ENCODE measurements at places on chromosomes 6 and 20. TPM values are rescaled to one million over a fixed set of nuclear protein-coding genes. Genes with fewer than 3 reads are reported as not detected.

GRCh38 chr6:37954791-37955190 lies 135.3 kb downstream of the ZFAND3 start:
- DNase-seq, result no peak

- DNase-seq, result no peak
These were observed 2.3 kb upstream of the TOMM34 start for GRCh38 chr20:44962483-44962882.

DNA sequence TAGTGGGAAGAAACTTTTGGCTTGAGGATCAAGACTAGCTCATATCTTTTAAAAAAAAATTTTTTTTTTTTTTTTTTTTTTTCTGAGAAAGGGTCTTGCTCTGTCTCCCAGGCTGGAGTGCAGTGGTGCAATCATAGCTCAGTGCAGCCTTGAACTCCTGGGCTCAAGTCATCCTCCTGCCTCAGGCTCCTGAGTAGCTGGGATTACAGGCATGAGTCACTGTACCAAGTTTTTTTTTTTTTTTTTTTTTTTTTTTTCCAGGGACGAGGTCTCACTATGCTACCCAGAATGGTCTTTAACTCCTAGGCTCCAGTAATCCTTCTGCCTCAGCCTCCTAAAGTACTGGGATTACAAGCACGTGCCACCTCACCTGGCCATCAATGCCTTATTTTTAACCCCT lies 27.9 kb downstream of the GCLC start:
- DNase-seq, result no peak

GRCh38 chr20:830011-830521 lies 3.4 kb upstream of the FAM110A start:
- no peak for DNase-seq

The DUSP15 gene
- 4.0 TPM for total RNA-seq

The SLC35D3 gene
- total RNA-seq, result not detected

DNA sequence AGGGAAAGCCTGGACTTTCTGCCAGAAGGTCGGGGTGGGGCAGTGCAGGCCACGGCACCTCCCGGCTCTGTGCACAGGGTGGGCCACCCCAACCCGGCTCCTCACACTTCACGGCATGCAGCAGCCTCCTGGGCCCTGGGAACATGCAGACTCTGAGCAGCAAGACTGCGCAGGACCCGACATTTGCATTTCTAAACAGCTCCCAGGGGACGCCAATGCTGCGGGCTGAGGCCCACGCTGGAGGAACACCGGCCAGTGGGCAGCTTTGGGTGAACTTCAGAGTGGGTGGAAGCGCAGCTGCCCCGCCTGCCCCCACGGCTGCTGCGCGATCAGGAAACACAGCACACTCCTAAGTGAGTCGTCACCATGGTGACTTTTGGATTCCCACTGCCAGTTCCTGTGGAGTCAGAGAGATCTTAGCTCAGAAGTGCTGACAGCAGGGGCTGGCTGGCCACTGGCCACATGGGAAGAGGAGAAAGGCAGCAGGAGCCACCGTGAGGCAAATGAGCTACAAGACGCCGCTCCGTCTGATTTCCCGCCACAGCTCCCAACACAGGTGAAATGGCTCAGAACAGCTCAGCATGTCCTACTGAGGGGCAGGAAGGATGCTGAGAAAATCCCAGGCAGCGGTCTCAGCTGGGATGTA lies 52.1 kb downstream of the RNASET2 start:
- DNase-seq, result no peak

The MRPS10 gene
- total RNA-seq, result 63.0 TPM

DNA sequence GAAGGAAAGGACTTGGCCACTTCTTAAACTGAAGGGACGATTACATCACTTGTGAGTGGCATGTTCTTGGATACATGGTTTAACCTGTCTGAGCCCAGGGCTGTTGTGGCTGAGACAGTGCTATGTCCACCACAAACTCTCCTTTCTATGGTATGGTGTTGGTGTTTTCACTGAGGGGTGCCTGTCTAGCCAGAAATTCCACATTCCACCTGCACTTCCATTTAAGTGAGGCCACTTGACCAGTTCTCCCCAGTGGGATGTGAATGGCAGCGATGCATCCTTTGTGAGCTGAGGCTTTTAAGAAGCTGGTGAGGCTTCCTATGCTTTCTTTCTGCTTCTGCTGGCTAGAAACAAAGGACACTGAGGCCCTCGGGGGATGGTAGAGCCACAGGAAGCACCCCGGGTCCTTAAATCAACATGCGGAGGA lies 151.4 kb upstream of the CHD6 start:
- no peak for DNase-seq

- DNase-seq, result no peak
These were observed 672.7 kb downstream of the CD109 start for GRCh38 chr6:74368746-74369145.

The CCN2 gene
- 14.3 TPM for total RNA-seq

DNA sequence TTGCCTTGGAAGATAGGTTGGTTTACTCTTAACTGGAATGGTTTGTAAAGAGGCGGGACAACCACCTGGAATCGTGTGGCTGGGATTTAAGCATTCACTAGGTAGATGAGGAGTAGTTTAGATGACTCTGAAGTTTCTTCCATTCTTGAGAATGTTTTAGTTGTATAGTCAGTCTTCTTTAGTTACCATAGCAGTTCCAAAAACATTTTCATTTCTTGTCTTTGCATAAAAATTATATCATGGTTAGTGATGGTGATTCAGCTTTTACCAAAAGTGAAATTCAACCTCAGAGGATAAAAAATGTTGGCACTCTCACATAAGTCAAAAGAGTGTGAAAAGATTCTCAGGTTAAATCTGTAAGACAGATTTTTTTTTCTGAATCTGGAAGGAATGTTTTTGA lies 70.3 kb downstream of the SMAP1 start:
- no peak for DNase-seq

GRCh38 chr6:73513496-73513854 lies 7.4 kb downstream of the EEF1A1 start:
- no peak for DNase-seq

DNA sequence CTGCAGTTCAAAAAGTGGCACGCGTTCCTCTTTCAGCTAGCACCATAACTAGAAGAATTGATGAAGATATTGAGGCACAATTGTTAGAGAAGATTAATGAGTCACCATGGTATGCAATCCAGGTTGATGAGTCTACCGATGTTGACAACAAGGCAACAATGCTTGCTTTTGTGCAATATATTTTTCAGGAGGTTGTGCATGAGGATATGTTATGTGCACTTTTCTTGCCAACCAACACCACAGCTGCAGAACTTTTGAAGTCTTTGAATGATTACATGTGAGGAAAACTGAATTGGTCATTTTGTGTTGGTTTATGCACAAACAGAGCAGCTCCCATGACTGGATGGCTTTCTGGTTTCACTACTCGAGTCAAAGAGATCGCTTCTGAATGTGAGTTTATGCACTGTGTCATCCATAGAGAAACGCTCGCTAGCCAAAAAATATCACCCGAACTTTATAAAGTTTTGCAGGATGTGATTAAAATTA lies 129.3 kb upstream of the SLC24A3 start:
- DNase-seq, result no peak

The CRISP2 gene
- not detected for total RNA-seq

The OPN5 gene
- 0.17 TPM for total RNA-seq

GRCh38 chr6:105545228-105545920 lies 142.5 kb upstream of the PREP start:
- DNase-seq, result no peak

DNA sequence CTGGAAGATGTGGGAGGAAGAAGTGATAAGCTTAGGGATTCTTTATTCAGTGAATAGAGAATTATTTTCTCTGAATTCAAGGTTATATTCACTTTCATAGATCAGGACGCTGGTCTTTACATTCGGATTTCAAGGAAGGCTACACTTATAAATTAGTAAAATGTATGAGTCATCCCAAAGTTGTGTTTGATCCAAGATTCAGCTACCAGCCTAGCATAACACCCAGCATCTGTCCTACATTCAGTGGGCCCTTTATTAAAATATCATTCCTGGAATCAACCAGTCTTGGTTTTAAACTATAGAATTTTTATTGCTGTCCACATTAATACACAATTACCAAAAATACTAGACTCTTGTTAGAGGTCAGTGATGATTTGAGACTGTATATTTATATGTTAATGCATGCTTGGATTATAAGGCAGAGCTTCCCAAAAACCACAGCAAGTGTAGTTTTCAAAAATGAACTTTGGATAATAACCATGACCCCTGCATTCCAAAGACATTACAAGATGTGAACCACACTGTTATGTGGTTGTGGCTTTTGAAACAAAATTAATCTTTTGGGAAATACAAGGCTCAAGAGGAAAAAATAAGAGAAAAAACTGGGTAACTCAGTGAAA lies 210.7 kb upstream of the CNR1 start:
- DNase-seq, result no peak

The GPR6 gene
- total RNA-seq, result not detected

The CNBD2 gene
- 2.6 TPM for total RNA-seq
